ENCODE measurements at places on chromosomes 1 and 21. TPM values are rescaled to one million over a fixed set of nuclear protein-coding genes. Genes with fewer than 3 reads are reported as not detected.

TAS1R1 gene
- total RNA-seq: not detected

ERICH3 gene
- total RNA-seq: 0.05 TPM

SLC22A15 gene
- total RNA-seq: 4.5 TPM

SPTA1 gene
- 0.05 TPM for total RNA-seq

ARHGEF16 gene
- 0.14 TPM for total RNA-seq

LGR6 gene
- not detected for total RNA-seq

CFAP141 gene
- total RNA-seq: not detected

Measured in smooth muscle cell of the umbilical artery (primary cell).